ENCODE measurements at places on chromosomes 13 and 19.
A peak's percentile ranks its signal among the peaks of the same experiment; 100 is the strongest.

GRCh38 chr13:112178769-112179168, 111.8 kb downstream of the SOX1 start:
- no peak for DNase-seq

DNA sequence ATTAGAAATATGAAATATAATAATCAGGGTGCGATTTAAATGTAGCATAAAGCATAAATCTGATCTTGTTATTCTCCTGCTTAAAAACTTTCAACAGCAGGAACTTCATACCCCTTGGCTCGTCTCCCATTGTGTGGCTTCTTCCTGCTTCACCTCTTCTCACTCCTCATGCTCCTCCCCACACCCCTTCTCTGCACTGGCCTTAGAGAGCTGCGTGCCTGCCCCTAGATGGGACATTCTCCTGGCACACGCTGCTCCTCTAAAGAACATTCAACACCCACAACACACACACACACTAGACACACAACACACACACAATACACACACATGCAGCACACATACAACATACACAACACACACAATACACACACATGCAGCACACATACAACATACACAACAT, 104.6 kb upstream of the RAP2A start:
- no peak for DNase-seq

- no peak for DNase-seq
Observed at GRCh38 chr13:39498471-39499114, 104.4 kb downstream of the LHFPL6 start.

GRCh38 chr13:21348488-21349120, 110.5 kb downstream of the ZDHHC20 start:
- DNase-seq = no peak

DNA sequence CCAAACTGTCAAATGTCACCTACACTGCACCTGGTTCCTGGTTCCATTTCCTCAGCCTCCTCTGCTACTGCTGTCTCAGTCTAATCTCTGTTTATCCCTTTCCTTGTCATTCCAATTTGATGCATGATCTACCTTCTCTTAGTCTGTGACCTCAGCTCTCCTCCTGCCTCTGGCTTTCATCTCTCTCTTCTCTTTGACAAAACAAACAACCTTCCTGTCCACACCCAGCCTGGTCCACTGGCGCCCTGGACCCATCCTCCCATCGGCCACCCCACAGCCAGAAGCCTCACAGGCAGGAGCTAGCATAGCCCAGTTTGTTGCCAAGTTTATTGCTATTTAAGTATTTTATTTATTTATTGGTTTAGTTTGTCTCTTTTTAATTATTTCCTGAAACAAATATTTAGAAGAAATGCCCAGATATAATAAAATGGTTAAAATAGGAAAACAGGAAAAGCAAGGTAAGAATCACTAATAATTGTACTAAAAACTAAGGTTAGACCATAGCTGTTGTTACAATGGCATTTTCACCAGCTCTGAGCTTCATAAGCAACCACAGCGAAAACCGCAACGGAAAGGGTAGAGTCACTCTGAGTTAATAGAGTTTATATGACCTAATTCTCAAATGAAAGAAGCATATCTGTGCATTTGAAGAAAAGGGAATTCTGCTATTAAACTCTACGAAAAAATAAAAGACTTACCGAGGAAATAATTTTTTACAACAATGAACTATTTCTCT, 68.6 kb downstream of the EFNB2 start:
- DNase-seq = no peak

DNA sequence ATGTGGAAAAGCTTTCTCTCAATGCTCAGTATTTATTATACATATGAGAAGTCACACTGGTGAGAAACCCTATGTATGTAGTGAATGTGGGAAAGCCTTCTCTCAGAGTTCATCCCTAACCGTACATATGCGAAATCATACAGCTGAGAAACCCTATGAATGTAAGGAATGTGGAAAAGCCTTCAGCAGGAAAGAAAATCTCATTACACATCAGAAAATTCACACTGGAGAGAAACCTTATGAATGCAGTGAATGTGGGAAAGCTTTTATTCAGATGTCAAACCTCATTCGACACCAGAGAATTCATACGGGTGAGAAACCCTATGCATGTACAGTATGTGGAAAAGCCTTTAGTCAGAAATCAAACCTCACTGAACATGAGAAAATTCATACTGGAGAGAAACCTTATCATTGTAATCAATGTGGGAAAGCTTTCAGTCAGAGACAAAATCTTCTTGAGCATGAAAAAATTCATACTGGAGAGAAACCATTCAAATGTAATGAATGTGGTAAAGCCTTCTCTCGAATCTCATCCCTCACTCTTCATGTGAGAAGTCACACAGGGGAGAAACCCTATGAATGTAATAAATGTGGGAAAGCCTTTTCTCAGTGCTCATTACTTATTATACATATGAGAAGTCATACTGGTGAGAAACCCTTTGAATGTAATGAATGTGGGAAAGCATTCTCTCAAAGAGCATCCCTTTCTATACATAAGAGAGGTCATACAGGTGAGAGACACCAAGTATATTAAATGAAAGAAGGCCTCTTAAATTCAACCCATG, 34.4 kb downstream of the ZNF568 start:
- DNase-seq = no peak

DNA sequence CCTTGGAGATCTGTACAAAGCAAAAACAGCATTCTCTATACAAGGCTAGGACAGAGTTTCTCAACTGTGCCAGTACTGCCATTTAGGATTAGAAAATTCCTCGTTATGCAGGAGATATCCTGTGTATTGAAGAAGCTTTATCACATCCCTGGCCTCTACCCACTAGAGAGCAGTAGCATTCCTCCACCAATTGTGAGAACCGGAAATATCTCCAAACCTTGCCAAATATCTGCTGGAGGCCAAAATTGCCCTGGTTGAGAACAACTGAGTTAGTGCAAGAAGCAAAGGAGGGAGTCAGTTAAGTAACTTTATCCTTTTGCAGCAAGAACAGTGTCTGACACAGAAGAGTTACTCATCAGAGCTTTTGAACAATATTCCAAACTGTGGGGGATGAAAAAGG, 16.2 kb upstream of the FREM2 start:
- DNase-seq = no peak

GRCh38 chr19:42762789-42763188, 2.7 kb downstream of the PSG8 start:
- no peak for DNase-seq

GRCh38 chr19:281992-282391, 9.2 kb downstream of the PLPP2 start:
- DNase-seq = no peak

- no peak for DNase-seq
Observed at GRCh38 chr19:29503140-29503758, 22.5 kb upstream of the VSTM2B start.

- no peak for DNase-seq
Observed at GRCh38 chr13:33105387-33106005, 89.3 kb downstream of the KL start.

DNA sequence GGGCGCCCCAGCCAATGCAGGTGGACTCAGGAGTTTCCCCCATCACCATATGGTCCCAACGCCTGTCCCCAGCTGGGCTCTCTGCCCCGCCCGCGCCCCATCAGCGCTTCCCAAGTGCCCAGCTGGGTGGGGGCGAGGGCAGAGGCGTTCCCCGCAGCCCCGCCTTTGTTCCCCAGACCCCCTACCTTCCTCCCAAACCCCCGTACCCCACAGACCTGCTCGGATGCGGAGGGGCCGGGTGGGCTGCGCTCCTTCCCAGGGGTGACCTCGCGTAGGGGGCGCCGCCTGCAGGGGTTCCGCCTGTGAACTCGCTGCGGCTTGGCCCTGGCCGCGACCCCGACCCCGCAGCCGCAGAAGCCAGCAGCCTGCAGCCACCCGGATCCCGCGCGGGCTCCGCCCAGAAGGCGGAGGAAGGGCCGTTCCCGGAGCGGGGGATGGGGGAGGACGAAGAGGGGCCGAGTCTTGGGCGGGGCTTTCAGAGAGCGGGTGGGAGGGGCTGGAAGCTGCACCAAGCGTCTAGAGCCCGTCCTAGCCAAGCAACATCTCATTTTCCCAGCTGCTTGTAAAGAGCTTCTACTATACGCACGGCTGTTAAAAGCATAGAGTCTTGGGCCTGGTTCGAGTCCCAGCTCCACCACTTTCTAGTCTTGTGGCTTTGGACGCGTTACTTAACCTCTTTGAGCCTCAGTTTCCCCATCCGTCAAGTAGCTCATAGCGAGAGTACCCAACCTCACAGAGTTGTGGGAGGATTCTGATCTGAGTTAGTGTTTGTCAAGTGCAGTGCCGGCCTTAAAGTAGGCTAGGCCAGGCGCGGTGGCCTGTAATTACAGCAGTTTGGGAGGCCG, at the start of gene RAB3D:
RAB3D (minus strand) TSS at position 404 of the 845 bp plus-strand sequence. CDS start 2,258 bp downstream, outside the sequence.
- peak; percentile 14 for DNase-seq

DNA sequence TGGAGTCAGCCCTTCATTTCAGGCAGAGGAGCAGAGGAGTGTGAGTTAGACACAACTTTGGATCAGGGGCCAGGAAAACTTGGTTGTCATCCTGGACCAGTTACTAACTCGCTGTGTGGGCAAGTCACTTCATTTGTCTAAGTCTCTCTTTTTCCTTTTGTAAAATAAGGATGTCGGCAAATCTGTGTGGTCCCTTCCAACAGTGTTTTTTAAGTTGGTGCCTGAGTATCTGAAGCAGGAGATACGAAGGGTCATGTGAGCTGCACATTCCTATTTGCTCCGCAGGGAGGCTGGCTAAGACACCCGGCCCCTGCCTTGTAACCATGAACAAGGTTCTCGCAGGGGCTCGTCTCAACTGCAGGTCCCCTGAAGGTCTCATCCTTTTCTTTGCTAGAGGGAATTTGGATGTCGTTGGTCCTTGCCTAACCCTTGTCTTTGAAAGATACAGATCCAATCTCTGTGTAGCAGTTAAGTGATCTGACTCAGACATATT, 64.3 kb downstream of the LRCH1 start:
- no peak for DNase-seq

- DNase-seq = no peak
Observed at GRCh38 chr19:13001166-13001501, 5.9 kb downstream of the NFIX start.

- no peak for DNase-seq
Observed at GRCh38 chr19:17184371-17184841, 30.8 kb upstream of the USE1 start.

- DNase-seq = no peak
Observed at GRCh38 chr19:53981376-53981951, 10.0 kb upstream of the CACNG6 start.

DNA sequence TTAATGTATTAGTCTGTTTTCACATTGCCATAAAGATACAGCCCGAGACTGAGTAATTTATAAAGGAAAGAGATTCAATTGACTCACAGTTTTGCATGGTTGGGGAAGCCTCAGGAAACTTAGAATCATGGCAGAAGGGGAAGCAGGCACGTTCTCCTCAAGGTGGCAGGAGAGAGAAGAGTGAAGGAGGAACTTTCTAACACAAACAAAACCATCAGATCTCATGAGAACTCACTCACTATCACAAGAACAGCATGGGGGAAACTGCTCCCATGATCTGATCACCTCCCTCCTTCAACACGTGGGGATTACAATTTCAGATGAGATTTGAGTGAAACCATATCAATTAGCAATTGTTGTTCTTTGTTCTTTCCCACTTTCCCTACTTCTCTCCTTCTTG, 689.0 kb upstream of the SLITRK1 start:
- DNase-seq = no peak

DNA sequence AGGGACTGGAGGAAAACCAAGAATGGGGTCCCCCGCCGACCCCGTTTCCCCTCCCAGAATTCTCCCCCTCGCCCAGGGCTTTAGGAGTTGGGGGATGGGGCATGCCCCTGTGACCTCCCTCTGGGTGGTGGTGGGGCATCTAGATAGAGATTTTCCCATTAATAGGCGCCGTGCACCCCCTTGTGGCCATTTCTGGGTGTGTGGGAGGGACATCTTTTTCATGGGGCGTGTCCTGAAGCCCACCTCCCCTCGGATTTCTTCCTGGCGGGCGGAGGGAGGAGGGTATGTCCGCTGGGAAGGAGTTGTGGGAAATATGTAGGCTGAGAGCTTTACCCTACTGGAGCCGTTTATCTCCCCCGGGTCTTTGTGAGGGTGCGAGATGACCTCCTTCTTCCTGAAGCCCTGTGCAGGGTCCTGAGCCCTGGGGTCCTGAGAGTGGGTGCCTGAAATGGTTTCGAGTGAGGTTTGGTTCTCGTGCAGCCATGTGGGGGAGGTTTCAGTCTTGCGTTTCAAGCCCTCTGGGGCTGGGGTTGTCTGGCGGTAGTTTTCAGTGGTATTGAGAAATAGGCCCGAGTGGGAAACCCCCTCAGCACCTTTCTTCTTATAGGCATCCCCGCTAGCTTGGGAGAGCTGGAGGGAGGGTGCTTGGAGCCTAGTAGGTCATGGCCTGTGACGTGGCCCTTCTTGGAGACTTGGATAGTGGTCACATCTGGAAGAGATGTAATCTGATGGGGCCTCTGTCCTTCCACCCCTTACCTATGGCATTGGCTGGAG, 1.0 kb downstream of the PRMT1 start:
- no peak for DNase-seq

DNA sequence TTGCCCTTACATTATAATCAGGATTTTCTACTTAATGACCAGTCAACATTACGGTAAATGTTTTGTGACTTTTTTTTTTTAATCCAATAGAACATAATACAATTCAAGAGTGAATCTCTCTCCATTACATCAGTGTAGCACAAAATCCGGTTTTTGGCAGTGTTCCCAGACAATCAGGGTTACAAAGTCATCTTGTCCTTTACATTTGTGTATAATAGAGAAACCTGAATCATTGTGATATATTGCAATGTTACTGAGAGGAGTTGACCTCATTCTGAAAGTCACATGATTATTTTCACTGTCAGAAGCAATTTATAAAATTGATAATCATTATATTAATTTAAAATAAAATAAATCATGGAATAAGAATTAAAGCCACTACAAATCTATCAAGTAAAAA, 1346.0 kb upstream of the SPRY2 start:
- peak; percentile 14 for DNase-seq

DNA sequence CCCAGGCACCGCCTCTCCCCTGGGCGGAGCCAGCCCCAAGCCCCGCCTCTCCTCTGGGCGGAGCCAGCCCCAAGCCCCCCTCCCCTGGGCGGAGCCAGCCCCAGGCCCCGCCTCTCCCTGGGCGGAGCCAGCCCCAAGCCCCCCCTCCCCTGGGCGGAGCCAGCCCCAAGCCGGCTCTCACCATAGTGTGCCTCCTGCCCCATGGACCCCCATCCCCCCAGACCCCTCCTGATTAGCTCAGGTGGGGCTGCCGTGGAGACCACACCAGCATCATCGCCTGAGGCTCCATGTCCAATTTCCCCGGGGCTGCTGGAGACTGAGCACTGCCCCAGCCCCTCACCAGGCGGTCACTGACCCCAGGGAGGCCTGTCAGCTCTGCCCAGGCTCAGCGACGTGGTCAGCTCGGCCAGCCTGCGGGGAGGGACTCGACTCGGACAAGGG, 4.2 kb upstream of the MADCAM1 start:
- DNase-seq = no peak

DNA sequence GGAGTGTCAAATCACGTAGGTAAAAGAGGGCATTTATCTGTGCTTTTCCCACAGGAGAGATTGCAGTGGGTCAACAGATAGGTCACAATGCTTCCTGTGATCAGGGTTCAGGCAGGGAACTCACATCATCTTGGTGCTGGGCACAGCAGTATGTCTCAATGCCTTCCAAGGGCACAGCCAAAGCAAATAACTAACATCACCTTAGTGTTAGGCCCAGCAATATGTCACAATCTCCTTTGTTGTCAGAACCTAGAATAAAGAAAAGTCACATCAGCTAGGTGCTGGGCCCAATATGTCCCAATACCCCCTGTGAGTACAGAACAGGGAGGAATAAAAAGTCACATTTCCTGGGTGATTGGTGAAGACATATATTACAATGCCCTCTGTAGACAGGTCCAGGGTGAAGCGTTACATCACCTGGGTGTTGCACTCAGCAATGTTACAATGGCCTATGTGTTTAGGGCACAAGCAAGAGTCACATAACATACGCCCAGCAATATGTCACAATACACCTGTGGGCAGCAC, 11.4 kb upstream of the ZNF724 start:
- no peak for DNase-seq
